ENCODE measurements at places on chromosomes 2 and 18.
A peak's percentile ranks its signal among the peaks of the same experiment; 100 is the strongest.

DNA sequence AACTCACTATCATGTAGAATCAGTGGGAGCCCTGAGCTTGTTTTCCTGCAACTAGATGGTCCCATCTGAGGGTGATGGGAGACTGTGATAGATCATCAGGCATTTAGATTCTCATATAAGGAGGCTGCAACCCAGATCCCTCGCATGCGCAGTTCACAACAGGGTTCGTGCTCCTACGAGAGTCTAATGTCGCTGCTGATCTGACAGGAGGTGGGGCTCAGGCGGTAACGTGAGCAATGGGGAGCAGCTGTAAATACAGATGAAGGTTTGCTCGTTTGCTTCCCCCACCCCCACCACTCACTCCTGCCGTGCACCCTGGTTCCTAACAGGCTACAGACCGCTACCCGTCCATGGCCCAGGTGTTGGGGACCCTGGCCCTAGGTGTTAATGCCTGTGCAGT lies 113.6 kb downstream of the RNF144A start:
- no peak overlapping the region for H3K27ac ChIP-seq
- DNase-seq: no peak
- H3K27me3 ChIP-seq: no peaks in the 10 kb centered on the region

- no peaks in the 10 kb centered on the region for H3K36me3 ChIP-seq
- H3K4me3 ChIP-seq: no peak overlapping the region
- H3K4me1 ChIP-seq: peaks cover 5% of the 10 kb centered on the region
- peaks cover 13% of the 10 kb centered on the region for H3K27me3 ChIP-seq
- no peak for DNase-seq
Observed at GRCh38 chr2:12261986-12262680, 454.6 kb upstream of the TRIB2 start.

DNA sequence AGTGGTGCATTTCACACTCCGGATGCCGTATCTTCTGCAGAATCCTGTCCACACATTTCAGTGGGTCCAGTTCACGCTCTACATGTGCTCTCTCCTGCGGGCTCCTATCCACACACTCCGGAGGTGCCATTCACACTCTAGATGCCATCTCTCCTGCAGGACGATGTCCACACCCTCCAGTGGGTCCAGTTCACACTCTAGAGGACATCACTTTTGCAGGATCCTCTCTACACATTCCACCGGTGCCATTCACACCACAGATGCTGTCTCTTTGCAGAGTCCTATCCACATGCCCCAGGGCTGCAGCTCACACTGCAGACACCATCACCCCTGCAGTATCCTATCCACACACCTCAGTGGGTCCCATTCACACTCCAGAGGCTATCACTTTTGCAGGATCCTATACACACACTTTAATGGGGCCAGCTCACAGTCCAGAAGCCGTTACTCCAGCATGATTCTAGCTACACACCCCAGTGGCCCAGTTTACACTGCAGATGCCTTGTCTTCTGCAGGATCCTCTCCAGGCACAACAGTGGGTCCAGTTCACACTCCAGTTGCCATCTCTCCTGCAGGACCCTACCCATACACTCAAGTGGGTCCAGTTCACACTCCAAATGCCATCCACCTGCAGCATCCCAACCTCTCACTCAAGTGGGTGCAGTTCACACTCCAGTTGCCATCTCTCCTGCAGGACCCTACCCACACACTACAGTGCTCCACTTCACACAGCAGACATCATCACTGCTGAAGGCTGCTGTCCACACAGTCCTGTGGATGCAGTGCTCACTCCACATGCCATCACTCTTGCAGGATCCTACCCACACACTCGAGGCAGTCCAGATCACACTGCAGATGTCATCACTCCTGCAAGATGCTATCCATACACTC lies 2.1 kb upstream of the PXDN start:
- no peak for DNase-seq
- H3K27me3 ChIP-seq: peaks cover 33% of the 10 kb centered on the region
- peaks cover 8% of the 10 kb centered on the region for H3K4me1 ChIP-seq
- H3K27ac ChIP-seq: no peak overlapping the region
- no peaks in the 10 kb centered on the region for H3K36me3 ChIP-seq

- no peaks in the 10 kb centered on the region for H3K27me3 ChIP-seq
- no peak overlapping the region for H3K4me3 ChIP-seq
- H3K27ac ChIP-seq: no peak overlapping the region
- H3K36me3 ChIP-seq: peaks cover 3% of the 10 kb centered on the region
Observed at GRCh38 chr2:86219896-86220295, 20.6 kb downstream of the MRPL35 start.

GRCh38 chr2:98465456-98466226 lies 21.0 kb downstream of the INPP4A start:
- H3K36me3 ChIP-seq: peaks cover 17% of the 10 kb centered on the region
- peak overlapping the region; percentile 89 for H3K27ac ChIP-seq
- DNase-seq: peak; percentile 93
- peak overlapping the region; percentile 71 for H3K4me3 ChIP-seq

DNA sequence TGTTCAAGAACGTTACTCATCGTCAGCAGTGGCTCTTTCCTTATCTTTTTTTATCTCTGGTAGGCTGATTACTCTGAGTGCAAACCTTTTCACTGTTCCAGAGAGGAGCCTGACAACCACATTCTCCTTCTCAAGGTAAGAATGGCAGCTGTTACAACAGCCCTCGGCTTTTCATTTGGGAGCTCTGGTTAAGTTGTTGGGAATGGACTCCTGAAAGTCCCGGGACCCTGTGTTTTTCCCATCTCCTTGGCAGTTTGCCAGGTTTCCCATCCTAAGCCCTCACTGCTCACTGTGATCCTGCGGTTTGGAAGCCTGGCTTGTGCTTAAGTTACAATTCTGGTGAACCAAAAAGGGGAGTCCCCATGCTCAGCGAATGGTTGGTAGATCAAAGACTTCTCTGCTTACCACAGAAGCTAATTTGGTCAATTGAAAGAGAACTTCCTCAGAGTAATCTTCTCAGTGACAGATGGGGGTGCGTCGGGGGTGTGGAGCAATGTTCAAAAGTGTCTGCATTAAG lies 122.3 kb downstream of the LYPD6B start:
- no peaks in the 10 kb centered on the region for H3K36me3 ChIP-seq
- peak; percentile 58 for DNase-seq

GRCh38 chr18:6504605-6505497 lies 90.1 kb upstream of the L3MBTL4 start:
- DNase-seq: no peak
- H3K4me1 ChIP-seq: no peaks in the 10 kb centered on the region
- H3K27me3 ChIP-seq: no peaks in the 10 kb centered on the region
- H3K36me3 ChIP-seq: no peaks in the 10 kb centered on the region

- H3K4me1 ChIP-seq: no peaks in the 10 kb centered on the region
- DNase-seq: no peak
- no peak overlapping the region for H3K27ac ChIP-seq
- H3K4me3 ChIP-seq: no peak overlapping the region
- H3K36me3 ChIP-seq: no peaks in the 10 kb centered on the region
Observed at GRCh38 chr18:40957533-40958070, 997.4 kb upstream of the PIK3C3 start.

DNA sequence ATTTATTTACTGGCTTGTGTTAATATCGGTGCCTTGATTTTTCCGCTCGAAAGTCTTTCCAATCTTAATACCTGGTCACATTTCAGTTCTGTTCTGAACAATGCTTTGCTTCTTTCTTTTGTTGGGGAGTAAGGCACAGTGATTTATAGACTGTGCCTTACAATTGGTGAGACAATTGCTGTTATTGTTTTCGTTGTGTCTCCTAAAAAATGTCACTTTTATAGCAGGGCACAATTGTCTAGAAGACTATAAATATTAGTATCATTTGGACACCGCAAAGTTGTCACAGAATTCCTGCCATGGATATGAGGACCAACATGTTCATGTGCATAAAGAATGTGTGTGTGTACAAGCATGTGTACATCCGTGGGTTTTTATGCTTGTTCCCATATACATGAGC lies 231.9 kb downstream of the INSIG2 start:
- no peak overlapping the region for H3K27ac ChIP-seq
- H3K4me1 ChIP-seq: peaks cover 3% of the 10 kb centered on the region
- H3K4me3 ChIP-seq: no peak overlapping the region
- peaks cover 25% of the 10 kb centered on the region for H3K27me3 ChIP-seq

All from activated CD4-positive, alpha-beta T cell treated with anti-CD3 and anti-CD28 coated beads, Interleukin-2, amount 10 ng/mL, durations not matched to agents 24 days and 14 days (primary cell).